ENCODE measurements at places on chromosomes 4 and X.

GRCh38 chr4:150569384-150569987, 12.5 kb upstream of the MAB21L2 start:
- no peak for DNase-seq

DNA sequence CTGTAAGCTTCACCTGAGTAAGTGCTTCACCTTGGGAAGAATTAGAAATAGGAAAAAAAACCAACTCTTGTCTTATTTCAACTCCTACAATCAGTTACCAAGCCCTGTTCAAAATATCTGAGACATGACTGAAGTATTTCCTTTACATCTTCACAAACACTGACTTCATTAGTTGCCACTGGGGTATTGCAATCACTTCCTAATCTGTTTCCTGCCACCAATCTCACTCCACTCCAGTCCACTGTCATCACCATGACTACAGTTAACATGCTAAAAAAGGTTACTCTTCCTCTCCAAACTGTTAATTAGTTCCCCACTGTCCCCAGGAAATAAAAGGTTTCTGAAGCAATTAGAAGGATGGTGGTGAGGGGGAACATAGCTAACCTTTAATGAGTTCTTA, 3.3 kb upstream of the SUPT20HL1 start:
- no peak for DNase-seq

- DNase-seq, result no peak
Measured at GRCh38 chr4:122665161-122665929, 44.5 kb upstream of the IL21 start.

- peak; percentile 66 for DNase-seq
Measured at GRCh38 chr4:67871867-67872266, 11.9 kb downstream of the TMPRSS11D start.

- no peak for DNase-seq
Measured at GRCh38 chr4:122658818-122659295, 38.0 kb upstream of the IL21 start.
